Activated T-cell treated with anti-CD3 and anti-CD28 coated beads, Interleukin-2, amount 50 U/mL, for 72 hours (primary cell): ENCODE measurements at places on chromosomes 5 and 9.

DNA sequence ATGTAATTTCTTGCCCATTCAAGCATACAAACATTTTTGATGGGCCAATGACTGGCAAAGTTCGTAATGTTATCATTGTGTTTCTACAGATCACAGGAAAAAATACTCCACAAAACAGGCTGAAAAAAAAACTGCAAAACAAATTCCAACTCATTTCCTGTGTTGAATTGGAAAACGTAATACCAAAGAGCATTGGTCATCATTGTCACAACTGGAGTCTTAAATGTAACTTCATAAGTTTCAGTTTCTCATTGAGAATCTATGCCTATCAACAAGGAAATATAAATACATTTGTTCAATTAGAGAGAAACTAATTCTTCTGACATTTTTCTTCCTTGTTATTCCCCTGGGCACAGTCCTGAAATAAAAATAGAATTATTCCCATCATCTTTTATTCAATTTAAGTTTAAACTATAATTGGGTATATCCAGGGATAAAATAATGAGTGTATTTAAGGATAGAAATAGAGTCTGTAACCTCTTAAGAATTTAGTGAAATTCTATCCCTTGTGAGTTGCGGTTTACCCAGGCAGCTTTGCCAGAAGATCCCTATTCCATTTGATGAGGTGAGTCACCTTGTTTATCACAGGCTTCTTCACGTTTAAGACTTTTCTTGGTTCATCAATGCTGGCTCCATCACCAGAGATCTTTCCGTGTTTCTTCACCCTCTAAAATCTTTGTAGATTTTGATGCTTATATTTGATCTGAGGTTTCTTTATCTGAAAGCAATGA, 112.7 kb upstream of the ITGA1 start:
- H3K36me3 ChIP-seq: no peaks in the 10 kb centered on the region
- no peak overlapping the region for H3K4me3 ChIP-seq
- peaks cover 12% of the 10 kb centered on the region for H3K4me1 ChIP-seq

DNA sequence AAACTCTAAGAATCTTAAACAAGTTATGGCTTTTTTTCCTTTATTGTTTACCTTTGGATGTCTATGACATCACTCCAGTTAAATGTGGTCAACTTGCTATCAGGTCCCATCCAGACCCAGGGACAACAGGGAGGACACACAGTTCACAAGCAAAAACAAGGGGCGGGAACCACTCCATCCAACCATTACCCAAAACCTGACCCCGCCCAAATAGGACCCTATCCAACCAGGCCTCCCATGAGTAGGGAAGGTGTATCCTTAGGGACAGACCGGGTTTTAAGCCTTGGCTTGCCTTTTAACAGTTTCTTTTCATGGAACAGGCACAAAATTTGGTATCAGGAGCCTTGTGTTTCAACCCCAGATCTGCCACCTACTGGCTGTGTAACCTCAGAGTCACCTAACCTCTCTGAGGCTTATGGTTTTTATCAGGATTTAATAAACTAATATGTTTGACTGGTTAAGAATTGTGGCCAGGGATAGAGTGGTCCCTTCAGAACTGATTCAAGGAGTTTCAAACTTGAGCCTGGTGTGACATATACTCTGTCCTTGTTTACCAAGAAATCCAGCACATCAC, 127.7 kb upstream of the RAD23B start:
- no peaks in the 10 kb centered on the region for H3K4me1 ChIP-seq
- peaks cover 10% of the 10 kb centered on the region for H3K27me3 ChIP-seq
- H3K4me3 ChIP-seq: no peak overlapping the region
- H3K36me3 ChIP-seq: no peaks in the 10 kb centered on the region
- no peak for DNase-seq

DNA sequence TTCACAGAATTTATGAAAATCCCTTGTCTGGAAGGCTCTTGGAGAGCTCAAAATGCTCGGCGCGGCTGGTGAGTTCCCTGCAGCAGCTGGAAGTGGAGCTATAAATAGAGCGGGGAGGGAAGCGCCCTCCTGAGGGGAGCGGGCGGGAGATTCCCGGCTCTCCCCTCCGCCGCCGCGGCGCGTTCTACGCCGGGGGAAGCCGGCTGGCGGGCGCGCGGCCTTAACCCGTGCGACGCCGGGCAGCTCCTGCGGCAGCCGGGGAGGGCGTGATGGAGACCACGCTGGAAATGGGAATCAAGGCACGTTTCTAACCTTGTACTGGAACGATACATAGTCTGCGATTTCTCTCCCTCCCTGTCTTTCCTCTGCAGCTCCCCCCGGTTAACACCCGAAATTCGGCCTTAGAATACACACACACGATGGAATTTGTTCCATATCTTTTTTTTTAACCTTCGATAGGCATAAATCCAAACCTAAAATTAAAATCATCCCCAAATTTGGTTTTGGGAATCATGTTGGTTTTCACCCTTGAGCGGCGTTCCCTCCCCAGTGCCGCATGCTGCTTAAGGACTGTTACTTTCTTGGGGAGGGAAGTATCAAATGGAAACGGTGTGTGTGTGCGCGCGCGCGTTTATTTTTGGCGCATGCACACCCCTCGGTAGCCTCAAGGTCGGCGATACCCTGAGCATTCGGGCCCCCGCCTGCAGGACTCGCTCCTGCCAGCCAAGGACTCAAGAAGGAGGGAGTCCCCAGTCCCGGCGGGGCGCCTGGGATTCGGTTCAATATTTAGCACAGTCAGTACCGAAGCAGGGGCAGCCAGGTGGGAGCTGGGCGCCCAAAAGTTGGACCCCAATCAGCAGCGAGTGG, 306.3 kb upstream of the KCNN2 start:
- no peaks in the 10 kb centered on the region for H3K4me1 ChIP-seq
- no peak for DNase-seq
- H3K27me3 ChIP-seq: peaks cover 35% of the 10 kb centered on the region

GRCh38 chr5:132209131-132209530, 18.5 kb downstream of the P4HA2 start:
- DNase-seq: no peak
- no peaks in the 10 kb centered on the region for H3K4me1 ChIP-seq
- H3K27ac ChIP-seq: no peak overlapping the region
- H3K36me3 ChIP-seq: no peaks in the 10 kb centered on the region

DNA sequence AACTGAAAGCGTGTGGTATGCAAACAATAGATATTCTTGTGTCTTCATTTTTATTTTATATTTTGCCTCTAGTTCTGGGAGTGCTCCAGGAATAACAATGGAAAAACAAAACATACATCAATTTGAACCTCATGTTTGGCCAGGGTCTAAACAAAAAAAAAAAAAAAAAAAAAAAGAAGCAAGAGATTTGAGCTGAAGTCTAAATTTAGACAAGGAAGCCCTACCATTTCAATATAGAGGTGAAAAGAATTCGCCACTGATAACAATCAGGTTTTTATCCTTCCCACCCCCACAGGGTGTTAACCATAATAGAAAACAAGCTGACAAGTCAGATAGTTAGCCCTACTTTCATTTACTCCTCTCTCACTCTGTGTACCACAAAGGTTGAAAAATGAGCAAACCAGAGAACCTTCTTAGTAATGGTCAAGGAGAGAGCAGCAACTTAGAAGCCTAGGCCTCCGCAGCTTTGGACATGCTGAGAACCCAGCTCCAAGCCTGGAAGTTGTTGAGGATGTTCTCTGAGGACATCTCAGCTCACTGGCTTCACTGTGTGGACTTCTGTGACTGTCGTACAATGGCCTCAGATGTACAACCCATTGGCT, 118.2 kb upstream of the HMHB1 start:
- H3K27me3 ChIP-seq: peaks cover 7% of the 10 kb centered on the region
- peak; percentile 5 for DNase-seq
- no peak overlapping the region for H3K4me3 ChIP-seq
- no peak overlapping the region for H3K27ac ChIP-seq

GRCh38 chr5:173886150-173886549, 2.0 kb upstream of the CPEB4 start:
- DNase-seq: no peak
- H3K36me3 ChIP-seq: peaks cover 3% of the 10 kb centered on the region
- peaks cover 62% of the 10 kb centered on the region for H3K4me1 ChIP-seq

DNA sequence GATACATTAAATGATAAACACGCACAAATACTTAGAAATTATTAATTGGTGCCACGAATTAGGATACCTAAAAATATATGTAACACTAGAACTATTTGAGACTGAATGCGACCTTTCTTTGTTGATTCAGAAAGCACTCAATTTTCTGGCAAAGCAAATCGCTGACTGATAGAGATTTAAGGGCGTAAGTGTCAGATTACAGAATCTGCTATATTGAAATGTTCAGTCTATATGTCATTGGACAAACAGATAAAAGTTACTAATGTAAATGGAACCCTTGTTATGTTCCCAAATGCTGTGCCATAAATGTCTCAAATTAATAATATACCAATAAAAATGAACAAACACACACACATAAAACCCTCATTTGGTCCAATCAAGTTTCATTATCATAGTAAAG, 137.9 kb downstream of the MPDZ start:
- no peaks in the 10 kb centered on the region for H3K27me3 ChIP-seq
- H3K4me1 ChIP-seq: no peaks in the 10 kb centered on the region
- no peaks in the 10 kb centered on the region for H3K36me3 ChIP-seq
- DNase-seq: no peak
